ENCODE measurements at places on chromosomes 12 and 14.

- DNase-seq: no peak
Measured at GRCh38 chr14:59103396-59103795, 85.1 kb upstream of the DAAM1 start.

GRCh38 chr14:32826404-32827082, 112.1 kb upstream of the NPAS3 start:
- no peak for DNase-seq

DNA sequence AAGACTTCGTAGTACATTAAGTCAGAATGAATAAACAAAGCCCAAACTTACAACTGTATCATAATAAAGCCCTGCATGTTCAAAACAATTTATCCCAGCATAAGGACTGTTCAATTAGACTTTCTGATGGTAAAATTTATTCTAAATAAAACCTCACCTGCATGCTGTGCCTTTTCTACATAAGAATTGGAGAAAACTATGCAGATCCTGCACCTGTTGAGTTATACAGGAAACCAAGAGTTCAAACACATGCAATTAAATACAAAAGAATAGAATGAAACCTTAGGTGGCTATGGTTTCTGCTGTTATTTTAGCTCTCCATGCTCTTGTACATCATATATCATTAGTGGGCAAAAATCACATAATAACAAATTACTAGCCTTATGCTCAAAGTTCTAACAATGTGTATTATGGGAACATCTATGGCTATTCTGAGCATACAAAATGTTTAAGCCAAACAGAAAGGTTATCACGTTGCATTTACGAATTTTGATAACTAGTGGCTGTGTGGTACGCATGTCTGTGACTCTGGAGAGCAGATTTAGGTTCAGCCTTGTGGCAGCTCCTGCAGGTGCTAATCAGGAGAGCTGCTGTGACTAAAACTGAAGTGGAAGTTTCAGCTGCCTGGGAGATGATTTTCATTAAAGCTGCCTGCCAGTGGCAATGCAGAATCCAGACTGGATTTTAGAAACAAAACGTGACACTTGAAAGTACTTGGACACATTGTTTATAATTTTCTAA, 36.1 kb upstream of the LRFN5 start:
- DNase-seq: no peak

GRCh38 chr12:5779401-5779800, 165.7 kb downstream of the ANO2 start:
- no peak for DNase-seq

DNA sequence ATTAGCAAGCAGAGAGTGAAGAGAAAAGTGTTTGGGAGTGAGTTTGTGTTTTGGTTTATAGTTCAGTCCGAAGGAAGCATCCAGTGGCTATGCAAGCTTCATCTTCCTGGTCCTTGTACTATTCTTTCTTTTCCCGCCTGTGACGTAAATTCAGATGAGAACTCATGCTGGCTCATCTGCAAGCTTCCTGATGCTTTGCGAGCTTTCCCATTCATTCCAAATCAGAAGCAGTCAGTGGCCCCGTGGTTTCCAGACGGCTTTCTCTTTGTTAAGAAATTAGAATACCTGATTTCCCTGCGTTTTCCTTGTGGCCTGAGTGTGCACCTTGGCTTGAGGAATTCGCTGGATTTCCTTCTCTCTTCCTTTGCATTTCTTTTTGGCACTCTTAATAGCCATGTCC, 89.5 kb downstream of the TESC start:
- no peak for DNase-seq

- DNase-seq: no peak
Measured at GRCh38 chr12:100927826-100928225, 133.2 kb downstream of the ANO4 start.

DNA sequence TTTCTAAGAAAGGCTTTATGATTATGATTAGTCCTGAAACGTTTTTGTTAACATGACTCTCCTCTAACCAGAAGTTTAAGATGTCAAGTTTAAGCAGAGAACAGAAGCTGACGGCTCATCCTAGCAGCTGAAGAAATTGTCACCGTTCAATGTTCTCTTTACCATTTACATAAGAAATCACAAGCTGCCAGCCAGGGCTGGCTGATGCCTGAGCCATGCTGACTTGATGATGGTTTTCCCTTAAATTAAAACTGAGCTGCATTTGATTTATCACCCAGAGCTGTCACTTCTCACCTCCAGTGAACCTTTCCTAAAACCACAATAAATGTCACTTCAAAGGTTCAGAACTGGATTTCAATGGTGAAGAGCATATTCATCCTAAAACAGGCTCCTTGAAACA, 153.6 kb downstream of the KTN1 start:
- no peak for DNase-seq

GRCh38 chr14:34946699-34947098, 36.1 kb upstream of the SRP54 start:
- no peak for DNase-seq

DNA sequence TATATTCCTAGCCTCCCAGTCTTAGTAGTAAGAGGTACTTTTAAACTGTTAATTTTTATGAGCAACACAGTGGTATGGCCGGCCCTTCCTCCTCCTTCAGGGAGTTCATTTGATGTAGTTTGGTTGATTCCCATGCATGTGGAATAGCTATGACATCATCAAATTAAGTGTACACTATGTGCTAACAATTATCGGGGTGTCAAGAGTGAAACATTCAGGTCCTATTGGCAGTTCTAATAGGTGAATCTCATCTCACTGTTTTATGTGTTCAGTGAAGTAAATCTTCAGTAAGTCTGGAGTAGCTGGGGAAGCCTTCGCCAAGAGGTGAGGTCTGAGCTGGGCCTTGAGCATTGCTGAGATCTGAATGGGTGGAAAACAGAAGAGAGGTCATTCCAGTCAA, 656.5 kb downstream of the DIO2 start:
- DNase-seq: no peak

GRCh38 chr12:25970916-25971653, 12.6 kb downstream of the RASSF8 start:
- no peak for DNase-seq

GRCh38 chr14:63046339-63047268, 1.3 kb upstream of the KCNH5 start:
- DNase-seq: no peak
